Stimulated activated CD4-positive, alpha-beta T cell treated with anti-CD3 and anti-CD28 coated beads, TNF-alpha, amount 100 ng/mL, for 48 hours (primary cell): ENCODE measurements at places on chromosomes 4 and X.
A peak's percentile ranks its signal among the peaks of the same experiment; 100 is the strongest.

- no peak for DNase-seq
Observed at GRCh38 chr4:177128306-177128705, 181.4 kb upstream of the NEIL3 start.

GRCh38 chr4:127656047-127656680, 23.4 kb downstream of the INTU start:
- DNase-seq, result no peak

GRCh38 chr4:184938871-184939270, 79.4 kb upstream of the HELT start:
- DNase-seq, result no peak

- no peak for DNase-seq
Observed at GRCh38 chrX:115363897-115364296, 74.4 kb downstream of the LUZP4 start.

DNA sequence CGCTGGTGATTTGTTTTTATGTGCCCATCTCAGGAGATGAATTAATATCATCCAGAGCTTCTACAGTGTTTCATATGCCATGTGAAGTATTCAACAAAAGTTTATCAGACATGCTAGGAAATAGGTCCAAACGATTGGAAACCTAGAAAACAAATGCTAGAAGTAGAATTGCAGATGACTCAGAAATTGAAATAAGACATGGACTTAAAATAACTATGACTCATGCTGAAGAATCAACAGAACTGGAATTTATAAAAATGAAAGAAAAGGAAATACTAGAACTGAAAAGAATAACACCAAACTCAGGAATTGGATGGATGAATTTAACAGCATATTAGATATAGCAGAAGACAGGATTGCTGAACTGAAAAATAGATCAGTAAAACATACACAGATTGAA, 172.7 kb upstream of the GIMD1 start:
- no peak for DNase-seq

GRCh38 chrX:137566746-137567679, 1.1 kb downstream of the ZIC3 start:
- no peak for DNase-seq

DNA sequence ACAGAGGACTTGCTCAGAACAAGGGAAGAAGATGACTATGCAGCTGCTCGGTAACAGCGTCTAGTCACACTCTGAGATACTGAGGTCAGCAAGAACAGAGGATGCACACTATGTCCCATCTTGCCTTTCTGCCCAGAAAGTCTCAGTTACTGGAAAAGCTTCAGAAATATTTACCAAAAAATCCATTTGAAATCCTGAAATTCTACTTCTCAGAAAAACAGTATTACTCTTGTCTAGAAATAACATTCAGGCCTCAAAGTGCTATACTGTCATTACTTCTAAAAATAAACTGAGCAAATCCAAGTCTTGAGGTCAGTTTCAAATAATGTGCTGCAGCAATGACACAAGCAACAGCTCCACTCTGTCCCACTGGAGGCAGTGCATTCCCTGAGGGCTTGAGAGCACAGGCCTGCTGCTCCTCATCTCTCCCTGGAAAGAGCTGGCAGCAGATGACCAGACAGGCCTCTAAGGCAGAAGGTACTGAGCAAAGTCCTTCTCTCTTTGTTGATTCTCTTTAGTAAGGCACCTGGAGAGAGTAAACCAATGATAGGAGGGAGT, 76.9 kb downstream of the CAMK2D start:
- DNase-seq, result peak; percentile 34

- DNase-seq, result no peak
Observed at GRCh38 chr4:110970642-110971041, 347.8 kb upstream of the PITX2 start.

DNA sequence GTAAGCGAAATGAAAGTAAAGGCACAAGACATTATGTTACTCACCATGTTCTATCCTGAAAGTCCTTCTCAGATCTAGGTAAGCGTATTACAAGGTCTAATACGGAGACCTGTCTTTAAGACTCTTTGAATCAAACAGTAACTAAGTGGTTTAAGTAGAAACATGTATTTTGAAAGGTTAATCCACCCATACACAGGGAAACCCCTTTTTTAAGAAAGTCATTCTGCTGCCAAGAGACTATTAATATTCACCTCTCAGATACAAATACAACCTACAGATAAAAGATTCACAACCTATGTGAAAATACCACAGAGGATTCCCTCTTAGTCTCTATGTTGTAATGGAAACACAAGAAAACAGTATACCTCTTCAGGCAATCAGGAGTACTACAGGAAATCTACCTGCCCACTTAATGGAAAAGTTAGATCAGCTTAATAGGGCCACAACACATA, 63.2 kb upstream of the TNIP3 start:
- no peak for DNase-seq

DNA sequence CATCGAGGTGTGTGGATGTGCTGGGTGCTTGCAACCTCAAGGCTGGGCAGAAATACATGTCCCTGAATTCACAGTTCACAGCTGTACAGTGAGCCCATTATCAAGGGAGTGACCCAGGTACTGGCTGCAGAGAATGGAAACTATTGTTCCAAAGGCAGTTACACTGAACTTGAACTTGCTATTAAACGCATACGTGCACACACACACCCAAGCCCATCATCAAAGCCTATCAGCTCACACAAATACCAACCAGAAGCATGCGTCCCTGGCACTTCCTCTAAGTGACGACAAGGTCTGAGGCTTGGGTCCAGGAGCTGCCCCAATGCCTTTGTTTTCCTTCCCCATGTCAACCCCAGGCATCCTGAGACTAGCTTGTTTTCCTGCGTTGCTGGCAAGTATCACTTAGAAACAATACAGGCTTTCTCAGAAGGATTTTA, 88.6 kb downstream of the IRF2 start:
- DNase-seq, result no peak

- DNase-seq, result peak; percentile 74
Observed at GRCh38 chr4:94451695-94452475, at the start of gene PDLIM5. PDLIM5 (plus strand) TSS chr4:94451942; CDS start chr4:94455289, 3,347 bp downstream.
